Esophagus squamous epithelium (tissue), 5 donors: ENCODE measurements at places on chromosomes 2 and 18.

GRCh38 chr2:33494155-33494779 is 17.8 kb downstream of the RASGRP3 start:
- DNase-seq = no peak

- no peak for DNase-seq
Observed at GRCh38 chr18:52624702-52625101, 284.7 kb downstream of the DCC start.

DNA sequence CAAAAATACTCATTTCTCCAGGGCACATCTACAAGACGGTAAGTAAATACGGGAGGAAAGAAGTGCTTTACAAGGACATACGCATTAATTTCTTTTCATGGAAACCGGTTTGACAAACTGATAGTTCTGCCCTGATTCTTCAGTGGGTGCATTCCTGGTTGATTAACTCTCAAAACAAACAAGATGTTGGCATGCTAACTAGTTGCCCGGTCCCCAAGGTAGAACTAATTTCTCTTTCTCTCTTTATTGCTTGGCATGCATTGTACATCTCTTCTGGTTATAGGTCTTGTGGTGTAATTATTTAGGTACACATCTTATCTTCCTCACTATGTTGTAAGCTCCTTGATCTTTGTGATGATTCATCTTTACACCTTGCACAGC is 46.9 kb upstream of the SPATS2L start:
- DNase-seq = no peak

- no peak for DNase-seq
Observed at GRCh38 chr2:159362816-159363251, 76.3 kb upstream of the WDSUB1 start.

- DNase-seq = no peak
Observed at GRCh38 chr2:20516646-20517341, 69.9 kb downstream of the RHOB start.

- DNase-seq = no peak
Observed at GRCh38 chr2:225998653-225999052, 599.1 kb downstream of the NYAP2 start.

- DNase-seq = no peak
Observed at GRCh38 chr2:29042561-29043075, 31.7 kb downstream of the PCARE start.

DNA sequence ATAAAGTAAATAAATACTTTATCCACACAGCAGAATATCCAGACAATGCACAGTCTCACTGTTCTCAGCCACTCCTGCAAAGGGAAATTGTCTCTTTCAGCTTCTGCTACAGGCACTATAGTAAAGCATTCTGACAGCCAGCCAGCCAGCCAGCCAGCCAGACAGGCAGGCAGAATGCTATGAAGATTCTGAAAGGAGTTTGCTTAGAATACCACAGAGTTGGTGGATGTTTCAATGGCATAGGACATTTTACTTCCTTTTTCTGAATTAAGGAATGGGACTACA is 116.1 kb upstream of the CYP26B1 start:
- no peak for DNase-seq

- DNase-seq = no peak
Observed at GRCh38 chr2:144041612-144042011, 478.3 kb downstream of the ZEB2 start.

- DNase-seq = no peak
Observed at GRCh38 chr2:38945372-38945771, 55.7 kb downstream of the ARHGEF33 start.

DNA sequence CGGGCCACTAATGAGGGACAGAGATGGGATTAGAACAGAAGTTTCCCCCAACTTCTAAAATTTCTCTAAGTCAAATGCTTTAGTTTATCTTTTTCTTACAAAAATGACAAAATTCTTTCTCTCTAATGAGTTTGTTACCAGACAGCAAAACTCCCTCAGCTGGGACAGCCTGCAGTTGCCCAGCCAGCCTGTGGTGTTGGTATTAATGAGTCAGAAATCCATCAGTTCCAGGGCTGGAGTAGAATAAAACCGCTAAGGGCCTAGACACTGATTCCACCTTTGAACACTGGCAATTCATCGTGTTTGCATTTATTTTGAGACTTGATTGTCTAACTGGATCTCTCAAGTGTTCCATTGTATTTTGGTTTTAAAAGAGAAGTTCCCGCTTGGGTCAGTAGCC is 38.3 kb upstream of the SMAD2 start:
- no peak for DNase-seq

DNA sequence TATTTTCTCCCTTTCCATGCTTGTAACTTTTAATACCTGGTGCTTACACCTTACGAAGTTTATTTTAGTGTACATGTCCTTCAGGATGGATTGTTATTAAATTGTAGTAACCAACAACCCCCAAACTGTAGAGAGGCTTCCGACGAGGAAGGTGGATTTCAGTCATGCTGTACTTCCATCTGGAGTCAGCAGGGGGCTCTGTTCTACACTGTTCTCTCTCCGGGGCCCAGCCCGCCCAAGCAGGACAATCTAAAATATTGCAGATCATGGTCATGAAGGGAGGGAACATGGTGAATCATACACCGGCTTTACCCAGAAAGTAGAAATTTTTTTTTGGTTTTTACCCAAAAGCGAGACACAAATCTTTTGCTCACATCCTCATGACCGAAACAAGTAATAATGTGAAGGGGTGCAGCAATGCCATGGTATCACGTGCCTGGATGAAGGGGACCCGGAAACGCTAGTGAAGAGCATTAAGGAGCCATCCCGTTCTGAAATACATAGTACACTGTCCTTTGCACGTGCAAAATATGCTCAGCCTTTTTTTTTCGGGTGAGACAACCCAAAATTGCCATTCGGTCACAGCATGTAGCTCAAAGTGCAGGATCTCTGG is 884.8 kb downstream of the EPHA4 start:
- DNase-seq = no peak

GRCh38 chr2:128468186-128468920 is 149.7 kb upstream of the HS6ST1 start:
- DNase-seq = no peak

DNA sequence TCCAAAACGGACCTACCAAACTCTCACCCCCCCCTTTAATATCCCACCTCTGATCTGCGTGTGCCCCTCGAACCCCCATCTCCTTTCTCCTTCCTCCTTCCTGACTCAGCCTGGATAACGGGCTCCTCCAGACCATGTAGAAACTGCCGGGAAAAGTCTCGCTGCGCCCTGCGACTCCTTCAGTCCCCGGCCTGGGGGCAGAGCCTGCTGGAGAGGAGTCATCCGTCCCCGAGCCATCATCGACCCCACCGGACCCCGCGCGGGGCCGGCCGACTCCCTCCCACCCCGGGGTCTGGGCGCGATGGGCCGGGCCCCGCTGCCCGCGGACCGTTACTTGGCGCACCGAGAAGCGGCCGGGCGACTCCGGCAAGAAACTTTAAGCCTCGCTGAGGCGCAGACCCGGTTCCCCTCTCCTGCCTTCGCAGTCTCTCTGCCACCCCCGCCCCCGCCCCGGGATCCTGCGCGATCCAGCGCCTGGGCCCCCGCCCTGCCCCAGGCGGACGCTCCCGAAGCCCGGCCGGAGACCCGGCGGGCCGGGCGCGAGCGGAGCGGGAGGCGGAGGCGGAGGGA is 3.4 kb downstream of the ZEB2 start:
- no peak for DNase-seq

- no peak for DNase-seq
Observed at GRCh38 chr2:189933041-189933440, 129.5 kb downstream of the MSTN start.

GRCh38 chr2:160666154-160667060 is 172.8 kb upstream of the RBMS1 start:
- no peak for DNase-seq

DNA sequence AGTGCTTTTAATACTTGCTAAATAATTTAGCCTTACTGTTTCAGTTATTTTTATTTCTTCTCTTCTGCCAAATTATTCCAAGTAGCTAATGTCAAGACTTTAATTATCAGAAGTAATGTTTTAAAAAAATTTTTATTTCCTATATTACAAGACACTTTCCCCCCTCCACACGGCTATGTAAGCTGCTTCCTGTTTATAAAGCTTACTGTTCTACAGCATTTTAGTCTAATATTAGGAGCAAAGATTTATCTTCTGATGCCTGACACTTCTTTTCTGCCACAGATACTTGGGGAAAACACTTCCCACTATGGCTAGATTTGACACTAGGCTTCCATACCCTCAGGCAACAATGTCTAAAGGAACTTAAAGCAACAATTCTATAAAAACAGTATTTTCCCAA is 62.3 kb downstream of the ROCK1 start:
- DNase-seq = no peak

- DNase-seq = no peak
Observed at GRCh38 chr18:14179306-14179705, 47.1 kb upstream of the ZNF519 start.

DNA sequence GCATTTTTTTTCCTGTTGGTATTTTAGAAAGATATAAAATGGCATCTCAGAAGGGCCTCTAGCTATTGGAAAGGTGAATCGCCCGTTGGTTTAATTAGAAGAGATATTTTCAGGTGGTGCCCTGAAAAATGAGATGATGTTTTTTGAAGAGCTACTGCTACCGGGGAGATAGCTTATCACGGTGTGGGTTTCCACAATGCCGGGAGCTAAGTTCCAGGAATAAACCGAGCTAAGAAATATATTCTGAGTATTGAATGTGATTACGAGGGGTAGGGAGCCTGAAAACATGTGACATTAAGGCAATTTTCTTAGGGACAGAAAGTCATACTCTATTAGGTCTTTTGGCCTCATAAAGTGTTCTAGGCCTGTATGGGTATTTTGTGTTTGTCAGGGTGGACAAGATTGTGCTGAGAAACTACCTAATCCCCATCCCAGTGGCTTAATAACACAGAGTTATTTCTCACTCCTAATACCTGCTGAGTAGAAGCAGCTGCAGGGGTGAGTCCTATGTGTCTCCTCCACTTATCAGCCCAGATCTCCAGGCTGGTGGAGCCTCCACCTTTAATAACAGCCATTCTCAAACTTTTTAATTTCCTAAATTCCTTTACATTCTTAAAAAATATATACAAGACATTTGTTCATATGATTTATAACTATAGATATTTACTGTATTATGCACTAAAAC is 150.2 kb downstream of the LRRTM1 start:
- no peak for DNase-seq

GRCh38 chr2:212142631-212143030 is 396.0 kb downstream of the ERBB4 start:
- DNase-seq = no peak

- DNase-seq = no peak
Observed at GRCh38 chr18:48948112-48949049, 2.4 kb downstream of the SMAD7 start.

GRCh38 chr18:70333757-70334156 is 44.9 kb downstream of the SOCS6 start:
- DNase-seq = no peak

GRCh38 chr2:10196948-10197696 is 74.6 kb downstream of the RRM2 start:
- DNase-seq = no peak

DNA sequence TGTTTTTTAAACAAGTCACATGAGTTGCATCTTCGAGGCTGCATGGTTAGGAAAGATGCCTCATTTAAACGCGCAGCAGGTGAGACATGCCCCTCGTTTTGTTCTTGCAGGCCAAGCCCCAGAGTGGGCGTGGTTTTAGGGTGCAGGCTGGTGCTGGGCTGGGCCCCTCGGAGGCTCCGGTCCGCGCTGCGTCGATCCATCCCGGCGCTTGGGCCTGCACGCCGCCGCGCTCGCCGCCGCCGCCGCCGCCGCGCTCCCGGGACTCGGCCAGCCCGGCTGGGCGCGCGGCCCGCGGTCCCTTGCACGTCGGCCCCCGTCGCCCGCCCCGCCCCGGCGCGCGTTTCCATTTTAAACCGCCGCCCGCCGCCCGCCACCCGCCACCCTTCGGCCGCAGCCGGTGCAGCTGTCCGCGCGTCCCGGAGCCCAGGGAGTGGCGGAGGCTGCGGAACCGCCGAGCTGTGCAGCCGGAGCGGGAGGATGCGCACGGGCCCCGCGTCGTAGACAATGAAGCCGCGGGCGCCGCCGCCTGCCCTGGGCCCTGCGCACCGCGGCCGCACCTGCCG is 175.5 kb downstream of the AGAP1 start:
- DNase-seq = no peak

DNA sequence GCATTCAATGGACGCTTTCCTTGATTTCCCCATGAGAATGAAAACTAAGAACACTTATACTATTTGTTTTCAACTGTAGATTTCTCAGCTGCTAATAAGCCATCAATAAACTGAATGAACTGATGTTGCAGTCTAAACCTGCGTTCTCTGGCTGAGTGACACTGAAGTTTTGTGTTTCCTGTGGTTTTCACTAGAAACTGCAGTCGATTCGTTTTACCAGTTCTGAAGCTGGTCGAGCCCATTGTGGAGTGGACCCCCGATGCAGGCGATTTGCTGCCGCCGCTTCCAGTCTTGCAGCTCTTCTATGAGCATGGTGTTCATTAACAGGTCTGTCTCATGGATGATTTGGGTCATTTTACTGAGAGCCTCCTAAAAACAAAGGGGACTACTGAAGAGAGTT is 50.6 kb upstream of the STAT1 start:
- DNase-seq = no peak

DNA sequence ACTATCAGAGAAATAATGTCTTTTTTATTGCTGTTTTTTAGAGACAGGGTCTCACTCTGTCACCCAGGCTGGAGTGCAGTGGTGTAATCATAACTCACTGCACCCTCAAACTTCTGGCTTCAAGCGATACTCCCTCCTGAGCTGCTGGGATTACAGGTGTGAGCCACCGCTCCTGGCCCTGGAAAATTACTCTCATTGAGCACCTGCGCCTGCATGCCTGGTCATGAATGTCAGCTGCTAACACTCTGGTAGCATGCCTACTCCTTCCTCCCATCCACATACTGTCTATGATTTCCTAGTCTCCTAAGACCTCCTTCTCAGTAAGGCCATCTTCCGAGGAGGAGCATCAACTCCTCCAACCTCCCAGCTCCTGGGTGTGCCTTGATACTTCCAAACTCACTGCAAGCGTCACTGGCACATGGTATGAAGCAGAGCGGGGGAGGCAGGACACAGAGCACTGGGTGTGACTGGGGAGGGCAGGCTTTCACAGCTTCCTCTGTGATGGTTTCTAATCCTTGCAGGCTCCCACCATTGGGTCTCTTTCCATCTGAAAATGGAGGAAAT is 1.6 kb upstream of the MAP2 start:
- DNase-seq = no peak

GRCh38 chr2:190478572-190479195 is 55.8 kb downstream of the NEMP2 start:
- DNase-seq = no peak
